Karpas-422 (cell line): ENCODE measurements at places on chromosomes 3 and 15.

- DNase-seq: no peak
- no peaks in the 10 kb centered on the region for H3K4me1 ChIP-seq
- no peak overlapping the region for H3K4me3 ChIP-seq
- no peaks in the 10 kb centered on the region for H3K27me3 ChIP-seq
- H3K27ac ChIP-seq: no peak overlapping the region
Observed at GRCh38 chr15:86759800-86760523, 680.3 kb downstream of the AGBL1 start.

- H3K27me3 ChIP-seq: no peaks in the 10 kb centered on the region
- H3K27ac ChIP-seq: no peak overlapping the region
- no peak overlapping the region for H3K4me3 ChIP-seq
- H3K4me1 ChIP-seq: no peaks in the 10 kb centered on the region
Observed at GRCh38 chr15:28900892-28901586, 15.3 kb downstream of the APBA2 start.

GRCh38 chr3:160098261-160098908 is 109.8 kb downstream of the IL12A start:
- no peaks in the 10 kb centered on the region for H3K36me3 ChIP-seq
- H3K4me1 ChIP-seq: no peaks in the 10 kb centered on the region
- H3K4me3 ChIP-seq: no peak overlapping the region

DNA sequence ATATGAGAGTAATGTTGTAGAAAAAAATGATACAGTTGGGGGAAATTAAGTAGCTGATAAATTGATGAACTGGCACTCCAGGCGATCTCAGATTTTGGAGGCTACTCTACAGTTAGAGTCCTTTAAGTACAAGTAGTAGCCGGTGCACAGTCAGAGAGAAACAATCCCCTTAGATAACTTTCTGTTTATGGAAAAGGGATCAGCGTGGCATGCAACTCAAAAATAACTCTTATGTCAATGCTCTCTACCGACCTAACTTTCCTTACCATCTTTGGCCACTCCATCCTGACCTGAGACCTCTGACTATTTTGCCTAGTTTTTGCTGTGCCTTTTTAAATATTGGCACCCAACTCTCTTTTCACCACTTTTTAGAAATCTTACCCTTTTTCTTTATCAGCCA is 299.6 kb downstream of the UNC13C start:
- no peaks in the 10 kb centered on the region for H3K4me1 ChIP-seq
- no peaks in the 10 kb centered on the region for H3K36me3 ChIP-seq
- no peak overlapping the region for H3K4me3 ChIP-seq
- H3K27ac ChIP-seq: no peak overlapping the region
- no peak for DNase-seq

GRCh38 chr3:147038481-147038880 is 367.9 kb downstream of the ZIC4 start:
- no peak overlapping the region for H3K27ac ChIP-seq
- no peaks in the 10 kb centered on the region for H3K4me1 ChIP-seq
- DNase-seq: no peak
- H3K4me3 ChIP-seq: no peak overlapping the region
- no peaks in the 10 kb centered on the region for H3K36me3 ChIP-seq
- no peaks in the 10 kb centered on the region for H3K27me3 ChIP-seq
